Occipital lobe (tissue), 3 donors: ENCODE measurements at places on chromosomes 13 and 19. TPM values are rescaled to one million over a fixed set of nuclear protein-coding genes. Genes with fewer than 3 reads are reported as not detected.

DNA sequence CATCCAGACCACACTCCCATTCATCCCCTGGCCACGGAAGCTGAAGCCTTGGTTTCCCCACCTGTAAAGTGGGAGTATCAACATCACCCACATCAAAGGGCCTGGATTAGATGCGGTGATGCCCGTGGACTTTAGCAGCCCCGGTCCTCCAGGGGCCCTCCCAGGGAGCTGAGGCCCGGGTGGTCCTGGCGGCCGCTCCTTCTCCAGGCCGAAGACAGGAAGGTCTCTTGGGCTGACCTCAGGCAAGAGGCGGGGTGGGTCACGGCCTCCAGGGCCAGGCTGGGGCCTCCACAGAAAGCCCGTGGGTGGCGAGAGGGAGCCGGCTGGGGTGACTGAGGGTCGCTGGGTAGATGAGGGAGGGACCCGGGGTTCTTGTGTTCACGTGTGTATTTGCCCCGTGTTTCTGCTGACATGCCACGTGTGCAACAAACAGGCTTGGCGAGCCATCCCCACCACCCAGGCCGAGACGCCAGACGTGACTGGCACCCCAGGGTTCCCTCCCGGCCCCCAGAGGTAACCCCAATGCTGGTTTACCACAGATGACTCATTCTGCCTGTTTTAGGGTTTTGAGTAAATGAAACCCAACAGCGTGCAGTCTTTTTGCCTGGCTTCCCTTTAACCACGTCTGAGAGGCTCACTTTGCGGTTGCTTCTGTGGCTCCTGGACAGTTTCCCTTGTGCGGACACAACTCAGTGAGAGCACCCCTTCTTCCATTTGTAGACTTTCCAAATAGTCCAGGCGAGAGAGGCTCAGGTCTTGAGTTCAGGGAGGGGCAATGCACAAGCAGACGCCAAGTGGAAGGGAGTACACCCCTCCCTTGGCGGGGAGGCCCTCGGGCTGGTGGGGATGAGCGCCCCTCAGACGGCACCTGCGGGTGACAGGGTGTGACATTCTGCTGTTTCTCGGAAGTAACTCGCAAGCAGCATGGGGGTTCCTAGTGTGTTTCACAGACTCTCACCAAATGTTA is 42.9 kb downstream of the C13orf46 start:
- DNase-seq, result no peak

DNA sequence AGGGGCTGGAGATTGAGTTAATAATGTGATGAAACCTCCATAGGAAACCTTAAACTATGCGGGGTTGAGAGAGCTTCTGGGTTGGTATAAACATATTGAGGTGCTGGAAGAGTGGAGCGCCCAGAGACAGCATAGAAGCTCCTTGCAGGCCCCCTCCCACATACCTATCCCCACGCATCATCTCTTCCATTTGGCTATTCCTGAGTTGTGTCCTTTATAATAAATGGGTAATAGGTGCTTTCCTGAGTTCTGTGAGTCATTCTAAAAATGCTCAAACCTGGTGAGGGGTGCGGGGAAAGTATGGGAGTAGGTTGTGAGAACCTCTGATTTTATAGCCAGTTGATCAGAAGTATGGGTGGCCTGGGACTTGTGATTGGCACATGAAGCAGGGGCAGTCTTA is 14.6 kb downstream of the CCDC122 start:
- no peak for DNase-seq

- no peak for DNase-seq
These were observed 12.8 kb downstream of the ELF1 start for GRCh38 chr13:41006306-41006705.

GRCh38 chr13:109381546-109382180 is 404.7 kb downstream of the IRS2 start:
- DNase-seq, result no peak

DNA sequence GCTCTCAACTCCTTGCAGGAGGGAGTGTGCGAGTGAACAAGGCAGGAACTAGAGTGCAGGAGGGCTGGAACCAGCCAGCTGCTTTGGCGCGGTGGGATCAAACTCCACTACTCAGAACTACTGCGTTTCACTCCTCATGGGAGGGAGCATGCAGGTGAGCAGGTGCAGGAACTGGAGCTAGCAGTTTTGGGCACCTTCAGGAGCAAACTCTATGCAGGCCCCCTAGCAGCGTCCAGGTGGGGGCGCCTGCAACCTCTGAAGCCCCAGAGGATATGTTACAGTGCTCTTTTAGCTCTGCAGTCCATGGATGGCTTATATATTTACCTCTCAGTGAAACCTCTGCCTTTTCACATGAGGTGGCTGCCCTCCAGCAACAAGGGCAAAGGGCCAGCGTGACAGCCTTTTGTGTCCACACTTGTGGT is 1303.4 kb downstream of the PCDH9 start:
- no peak for DNase-seq

- no peak for DNase-seq
These were observed 18.2 kb downstream of the UPF1 start for GRCh38 chr19:18849838-18850400.

- peak; percentile 53 for DNase-seq
These were observed 2.0 kb downstream of the ETV2 start for GRCh38 chr19:35643255-35644205.

- no peak for DNase-seq
These were observed 97.9 kb upstream of the RNF113B start for GRCh38 chr13:98274921-98275487.

DNA sequence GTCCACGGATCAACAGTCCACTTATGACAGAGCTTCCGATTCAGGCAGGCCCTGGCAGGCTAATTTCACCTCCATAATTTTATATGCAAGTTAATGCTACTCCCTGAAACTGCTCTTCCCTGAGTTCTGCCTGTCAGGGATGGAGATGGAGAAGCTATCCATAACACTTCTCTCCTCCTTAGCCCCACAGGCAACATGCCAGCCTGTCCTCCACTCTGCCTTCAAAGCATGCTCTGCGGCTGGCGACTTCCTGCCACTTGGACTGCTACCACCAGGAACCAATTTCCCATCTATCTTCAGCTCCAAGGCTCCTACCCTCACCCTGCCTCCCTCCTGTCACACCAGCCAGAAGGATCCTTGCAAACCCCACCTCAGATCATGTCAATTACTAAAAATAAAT is 35.4 kb downstream of the GSX1 start:
- DNase-seq, result no peak

DNA sequence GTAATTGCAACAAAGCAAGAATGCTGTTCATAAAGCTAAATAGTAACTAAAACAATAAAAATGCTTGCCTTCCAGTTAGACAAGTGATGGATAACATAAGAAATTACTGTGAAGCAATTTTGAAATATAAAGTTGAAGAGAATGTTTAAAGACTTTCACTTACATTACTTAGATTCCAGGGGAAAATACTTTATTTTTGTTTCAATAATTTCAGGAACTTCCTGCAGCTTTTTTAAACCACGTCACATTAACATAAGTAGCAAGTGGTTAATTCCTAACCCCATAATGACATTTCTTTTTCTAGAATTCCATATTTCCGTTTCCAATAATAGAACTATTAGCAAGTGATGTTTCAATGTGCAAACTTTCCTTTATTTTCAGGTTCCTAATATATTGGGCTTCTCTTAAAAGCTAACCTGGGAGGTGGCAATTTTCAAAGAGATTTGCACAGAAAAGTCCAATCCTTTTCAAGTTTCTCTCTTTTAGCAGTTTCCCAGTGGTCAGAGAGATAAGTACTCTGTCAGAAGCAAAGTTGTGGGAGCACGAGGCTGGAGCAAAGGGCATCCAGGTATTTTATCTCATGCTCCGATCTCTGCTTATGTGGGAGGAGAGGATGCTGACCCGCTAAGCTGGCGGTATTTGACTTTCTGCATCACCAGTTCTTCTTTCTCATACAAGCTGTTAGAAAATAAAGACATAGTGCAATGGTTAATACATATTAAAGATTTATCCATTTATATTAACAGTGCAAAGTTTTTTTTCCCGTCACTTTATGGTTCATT is 1025.3 kb downstream of the EFNB2 start:
- no peak for DNase-seq

GRCh38 chr19:51521781-51522180 is 9.7 kb downstream of the SIGLEC6 start:
- DNase-seq, result no peak

Gene SLC1A6
- 72.2 TPM for total RNA-seq

Gene ZNF224
- total RNA-seq, result 57.9 TPM

Gene CEACAM16
- not detected for total RNA-seq

Gene NDUFA3
- 10.8 TPM for total RNA-seq

Gene KLF1
- 0.31 TPM for total RNA-seq
